Activated CD8-positive, alpha-beta T cell treated with anti-CD3 and anti-CD28 coated beads, Interleukin-2, amount 10 ng/mL, durations not matched to agents 7 days and 5 days (primary cell): ENCODE measurements at places on chromosomes 6 and 20.

- DNase-seq = no peak
Measured at GRCh38 chr20:62031462-62032092, 34.1 kb downstream of the TAF4 start.

GRCh38 chr6:158040051-158040803 is 58.6 kb downstream of the SYNJ2 start:
- peak; percentile 40 for DNase-seq

GRCh38 chr6:170172392-170172791 is 118.5 kb downstream of the DLL1 start:
- no peak for DNase-seq

- DNase-seq = no peak
Measured at GRCh38 chr6:139776041-139776440, 401.6 kb upstream of the CITED2 start.

DNA sequence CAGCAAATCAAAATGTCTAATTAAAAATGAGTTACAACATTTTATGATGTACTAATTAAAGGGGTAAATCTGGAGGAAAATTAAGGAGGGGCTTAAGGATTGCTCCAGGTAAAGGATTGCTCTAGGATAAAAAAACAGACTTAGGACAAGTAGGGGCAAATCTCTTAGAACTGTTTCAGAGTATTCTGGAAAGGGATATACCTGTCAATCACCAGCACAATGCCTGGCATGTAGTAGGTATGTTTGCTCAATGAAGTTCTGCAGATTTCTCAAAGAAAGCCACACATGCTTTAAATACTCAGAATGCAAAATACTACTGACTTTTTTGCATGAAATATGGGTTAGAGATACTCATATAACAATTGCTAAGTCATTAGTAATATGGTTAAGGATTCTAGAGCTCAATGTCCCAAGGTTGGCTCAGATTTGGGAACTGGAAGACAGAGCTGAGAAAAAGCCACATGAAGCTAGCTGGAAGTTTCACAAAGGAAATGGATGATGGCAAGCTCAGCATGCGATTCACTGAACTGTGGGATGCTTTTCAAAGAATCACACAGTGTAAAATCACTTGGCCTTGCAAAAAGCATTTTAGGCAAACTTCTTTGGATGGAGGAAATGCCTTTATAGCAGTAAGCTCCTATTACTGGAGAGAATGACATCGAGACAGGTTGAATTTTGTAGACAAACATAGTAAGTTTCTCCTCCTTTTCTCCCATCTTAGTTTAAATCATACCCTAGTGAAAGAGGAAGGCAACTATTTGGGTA is 72.8 kb downstream of the MAP3K5 start:
- DNase-seq = no peak

DNA sequence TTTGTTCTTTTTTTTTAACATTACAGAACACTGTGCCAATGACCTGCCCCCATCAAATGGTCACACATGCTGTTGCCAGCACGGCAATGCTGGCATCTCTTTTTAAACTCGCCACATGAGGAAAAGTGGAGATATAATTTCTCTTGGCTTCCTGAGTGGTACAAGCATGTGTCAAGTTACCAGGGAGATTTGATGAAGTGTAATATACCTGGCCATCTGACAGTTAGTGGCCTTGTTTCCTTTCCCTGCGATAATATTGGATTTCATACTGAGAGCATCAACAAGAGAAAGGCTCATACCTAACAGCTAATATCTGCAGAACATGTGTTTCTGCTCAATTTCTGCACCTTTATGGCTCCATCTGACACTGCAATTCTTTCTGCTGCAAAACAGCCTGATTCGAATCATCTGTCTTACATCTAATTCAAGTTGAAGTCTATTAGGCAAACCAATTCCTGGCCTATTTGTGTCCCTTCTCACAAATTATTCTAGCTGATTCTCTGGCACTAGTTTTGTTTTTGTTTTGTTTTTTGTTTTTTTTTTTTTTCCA is 519.5 kb downstream of the PREX1 start:
- no peak for DNase-seq

DNA sequence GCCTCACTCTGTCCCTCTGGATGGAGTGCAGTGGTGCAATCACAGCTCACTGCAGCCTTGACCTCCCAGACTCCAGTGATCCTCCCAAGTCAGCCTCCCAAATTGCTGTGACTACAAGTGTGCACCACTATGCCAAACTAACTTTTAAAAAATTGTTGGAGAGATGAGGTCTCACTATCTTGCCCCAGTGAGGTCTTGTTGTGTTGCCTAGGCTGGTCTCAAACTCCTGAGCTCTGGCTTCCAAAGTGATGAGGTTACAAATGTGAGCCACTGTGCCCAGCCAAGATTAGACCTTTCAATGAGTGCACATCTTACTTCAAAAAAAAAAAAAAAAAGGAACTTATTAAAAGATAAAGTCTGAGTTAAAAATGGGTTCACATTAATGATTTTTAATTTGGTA is 1838.1 kb upstream of the DEFB115 start:
- no peak for DNase-seq

- no peak for DNase-seq
Measured at GRCh38 chr20:40900666-40901215, 127.9 kb upstream of the TOP1 start.

- DNase-seq = no peak
Measured at GRCh38 chr6:16747232-16748024, 13.8 kb downstream of the ATXN1 start.

DNA sequence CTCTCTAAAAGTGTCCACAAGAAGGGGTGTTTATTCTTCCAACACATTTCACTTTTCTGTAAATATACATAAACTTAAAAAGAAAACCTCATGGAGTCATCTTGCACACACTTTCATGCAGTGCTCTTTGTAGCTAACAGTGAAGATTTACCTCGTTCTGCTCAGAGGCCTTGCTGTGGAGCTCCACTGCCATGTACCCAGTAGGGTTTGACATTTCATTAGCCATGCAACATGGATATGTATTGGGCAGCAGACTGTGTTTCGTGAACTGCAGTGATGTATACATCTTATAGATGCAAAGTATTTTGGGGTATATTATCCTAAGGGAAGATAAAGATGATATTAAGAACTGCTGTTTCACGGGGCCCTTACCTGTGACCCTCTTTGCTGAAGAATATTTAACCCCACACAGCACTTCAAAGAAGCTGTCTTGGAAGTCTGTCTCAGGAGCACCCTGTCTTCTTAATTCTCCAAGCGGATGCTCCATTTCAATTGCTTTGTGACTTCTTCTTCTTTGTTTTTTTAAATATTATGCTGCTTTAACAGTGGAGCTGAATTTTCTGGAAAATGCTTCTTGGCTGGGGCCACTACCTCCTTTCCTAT is 17.9 kb downstream of the IRF4 start:
- DNase-seq = no peak

DNA sequence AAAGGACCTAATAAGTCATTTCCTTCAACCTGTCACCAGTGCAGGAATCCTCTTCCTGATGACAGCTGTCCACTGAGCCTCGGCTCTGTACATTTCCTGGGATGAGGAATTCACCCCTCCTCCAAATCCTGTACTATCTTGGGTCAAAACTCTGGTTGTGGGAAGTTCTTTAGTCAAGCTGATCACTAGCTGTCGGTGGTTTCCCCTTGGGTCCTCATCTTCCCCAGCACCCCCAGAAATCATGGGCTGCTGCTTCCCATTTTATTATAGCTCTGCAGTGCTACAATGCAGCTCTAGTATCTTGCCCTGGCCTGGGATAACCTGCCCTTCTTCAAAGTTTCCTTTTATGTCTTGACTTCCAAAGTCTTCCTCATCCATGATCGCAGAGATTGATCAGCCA is 14.6 kb upstream of the ADA start:
- no peak for DNase-seq

- no peak for DNase-seq
Measured at GRCh38 chr20:62724692-62725595, 16.3 kb downstream of the NTSR1 start.

- no peak for DNase-seq
Measured at GRCh38 chr6:152952045-152952444, 30.8 kb downstream of the FBXO5 start.

- no peak for DNase-seq
Measured at GRCh38 chr6:118297821-118298220, 250.3 kb upstream of the PLN start.

GRCh38 chr6:90003069-90003795 is 109.0 kb downstream of the GJA10 start:
- DNase-seq = no peak

DNA sequence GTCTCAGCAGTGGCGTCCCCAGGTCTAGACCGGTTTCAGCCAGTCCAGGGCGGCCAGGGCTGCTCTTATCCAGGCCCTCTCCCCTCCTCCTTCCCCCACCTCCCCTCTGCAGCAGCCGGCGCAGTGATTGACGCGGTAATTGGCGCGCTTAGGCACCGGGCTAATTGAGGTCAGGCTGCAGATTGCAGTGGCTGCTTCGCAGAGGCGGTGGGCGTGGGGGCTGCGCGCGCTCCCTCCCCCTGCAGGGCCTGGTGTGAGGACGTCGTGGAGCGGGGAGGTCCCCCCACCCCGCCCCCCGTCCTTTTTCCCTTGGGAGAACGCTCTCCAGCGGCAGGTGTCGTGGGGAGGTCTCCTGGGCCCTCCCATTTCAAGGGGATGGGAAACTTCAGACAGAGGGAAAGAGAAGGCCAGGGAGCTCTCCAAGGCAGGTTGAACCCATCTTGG is 70.4 kb upstream of the BLCAP start:
- no peak for DNase-seq

- DNase-seq = no peak
Measured at GRCh38 chr6:48765352-48765961, 654.5 kb upstream of the PTCHD4 start.

DNA sequence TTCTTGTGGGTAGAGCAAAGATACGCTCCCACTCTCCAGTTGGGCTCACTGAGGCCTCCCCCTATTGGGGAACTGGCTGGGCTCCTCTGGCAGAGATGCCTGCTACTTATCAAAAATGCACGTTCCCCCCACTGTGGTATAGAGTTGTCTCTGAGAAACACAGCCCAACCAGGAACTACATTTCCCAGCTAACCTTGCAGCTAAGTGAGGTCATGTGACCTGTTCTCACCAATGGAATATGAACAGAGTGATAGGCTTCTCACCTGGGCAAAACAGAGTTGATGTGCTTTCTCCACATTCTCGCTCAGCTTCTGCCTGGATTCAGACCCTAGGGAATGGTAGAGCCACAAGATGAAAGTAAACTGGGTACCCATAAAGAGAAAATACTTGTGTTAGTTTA is 49.1 kb upstream of the PTPRT start:
- no peak for DNase-seq

GRCh38 chr20:14707865-14708596 is 370.6 kb upstream of the FLRT3 start:
- no peak for DNase-seq

GRCh38 chr6:27312146-27312949 is at the start of gene POM121L2:
Gene POM121L2 (minus strand): TSS chr6:27312273. CDS start chr6:27312170, 103 bp downstream.
- DNase-seq = peak; percentile 74

DNA sequence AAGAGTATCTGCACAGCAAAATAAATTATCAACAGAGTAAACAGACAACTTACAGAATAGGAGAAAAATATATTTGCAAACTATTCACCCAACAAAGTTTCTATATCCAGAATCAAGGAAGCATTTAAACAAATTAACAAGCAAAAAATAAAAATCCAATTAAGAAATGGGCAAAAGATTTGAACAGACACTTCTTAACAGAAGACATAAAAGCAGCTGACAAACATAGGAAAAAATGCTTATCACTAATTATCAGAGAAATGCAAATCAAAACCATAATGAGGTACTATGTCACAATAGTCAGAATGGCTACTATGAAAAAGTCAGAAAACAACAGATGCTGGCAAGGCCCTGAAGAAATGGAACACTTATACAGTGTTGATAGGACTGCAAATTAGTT is 434.2 kb upstream of the ADGRB3 start:
- no peak for DNase-seq

GRCh38 chr6:151641028-151641427 is 147.2 kb downstream of the CCDC170 start:
- DNase-seq = no peak

DNA sequence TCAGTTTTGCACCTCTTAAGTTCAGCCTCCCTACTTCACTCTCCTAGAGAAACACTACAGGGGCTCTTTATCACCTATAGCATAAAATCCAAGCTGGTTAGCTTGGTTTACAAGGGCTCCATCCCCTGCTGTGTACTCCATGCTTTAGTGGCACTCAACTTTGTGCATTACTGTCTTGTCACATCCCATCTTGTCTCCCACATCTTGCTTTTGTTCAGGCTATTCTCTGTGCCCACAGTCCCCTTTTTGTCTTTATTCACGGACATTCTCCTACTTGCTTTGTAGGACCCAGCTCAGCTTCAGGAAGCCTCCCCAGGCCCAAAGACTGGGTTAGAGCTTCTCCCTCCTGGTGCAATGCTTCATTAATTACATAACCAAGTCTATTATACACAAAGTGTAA is 107.9 kb upstream of the SPACA1 start:
- no peak for DNase-seq

DNA sequence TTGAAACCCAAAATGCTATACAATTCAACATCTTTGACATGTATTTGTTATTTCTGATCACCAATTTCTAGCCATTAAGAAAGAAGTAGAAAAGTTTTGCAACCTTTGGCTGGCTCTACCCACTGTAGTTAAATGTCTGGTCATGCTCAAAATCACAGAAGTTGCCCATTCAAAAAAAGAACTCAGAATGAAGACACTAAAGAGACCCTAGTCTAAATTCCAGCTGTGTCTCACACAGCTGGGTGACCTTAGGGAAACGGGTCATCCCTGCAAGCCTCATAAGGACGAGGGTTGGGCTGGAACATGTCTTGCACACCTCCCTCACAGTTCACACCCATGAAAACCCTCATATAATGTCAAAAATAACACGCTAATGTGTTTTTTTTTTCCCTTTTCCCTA is 10.3 kb downstream of the FOXQ1 start:
- DNase-seq = no peak

DNA sequence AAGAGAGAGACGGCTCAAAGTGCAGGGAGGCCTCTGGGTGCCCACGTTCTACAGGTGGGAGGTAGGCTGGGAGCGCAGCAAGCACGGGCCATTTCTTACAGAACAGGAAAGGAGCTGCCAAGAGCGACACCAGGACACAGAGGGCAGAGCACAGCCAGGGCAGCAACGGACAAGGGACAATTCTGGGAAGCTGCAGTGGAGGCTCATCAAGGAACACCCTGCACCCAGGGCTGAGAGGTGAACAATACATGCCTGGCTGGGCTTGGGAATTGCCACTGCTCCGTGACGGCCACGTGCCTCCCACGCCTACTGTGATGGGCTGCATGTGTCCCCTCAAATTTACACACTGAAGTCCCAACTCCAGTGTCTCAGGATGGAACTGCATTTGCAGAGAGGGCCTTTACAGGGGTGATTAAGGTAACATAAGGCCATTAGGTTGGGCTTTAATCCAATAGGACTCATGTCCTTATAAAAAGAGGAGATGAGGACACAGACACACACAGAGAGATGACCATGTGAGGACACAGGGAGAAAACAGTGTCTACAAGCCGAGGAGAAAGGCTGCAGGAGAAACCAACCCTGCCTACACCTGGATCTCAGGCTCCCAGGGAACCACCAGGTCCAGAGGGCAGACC is 13.6 kb downstream of the SERPINB6 start:
- no peak for DNase-seq

- no peak for DNase-seq
Measured at GRCh38 chr6:43718387-43719105, 31.0 kb upstream of the MRPS18A start.

GRCh38 chr6:2861060-2861821 is 19.6 kb upstream of the SERPINB1 start:
- peak; percentile 57 for DNase-seq

GRCh38 chr20:63309261-63310071 is 16.5 kb downstream of the COL20A1 start:
- DNase-seq = peak; percentile 41

- DNase-seq = no peak
Measured at GRCh38 chr6:51199733-51200260, 381.1 kb downstream of the TFAP2B start.

GRCh38 chr6:94071835-94072234 is 652.5 kb upstream of the EPHA7 start:
- DNase-seq = no peak
